Mammary microvascular endothelial cell (primary cell): ENCODE measurements at places on chromosomes 3 and 15. TPM values are rescaled to one million over a fixed set of nuclear protein-coding genes. Genes with fewer than 3 reads are reported as not detected.

The OR5K2 gene
- total RNA-seq: not detected in 2 replicates

The PARP3 gene
- total RNA-seq: 15.4 and 31.0 TPM in 2 replicates

The ROBO1 gene
- 2.6 and 4.1 TPM in 2 replicates for total RNA-seq

The ISLR2 gene
- total RNA-seq: 0.13 TPM in 1 of 2 replicates, not detected in the other

The SPINT1 gene
- total RNA-seq: 1.3 and 2.2 TPM in 2 replicates

The IQCF5 gene
- total RNA-seq: not detected in 2 replicates

The GNB5 gene
- 34.3 and 37.2 TPM in 2 replicates for total RNA-seq

The LSMEM2 gene
- total RNA-seq: not detected in 2 replicates

The FEZF2 gene
- total RNA-seq: not detected in 2 replicates

The FBXL22 gene
- total RNA-seq: not detected in 2 replicates

The DNAH1 gene
- 1.00 and 1.3 TPM in 2 replicates for total RNA-seq

The FBXO40 gene
- not detected in 2 replicates for total RNA-seq

The PCLAF gene
- total RNA-seq: 42.4 and 50.4 TPM in 2 replicates

The TBC1D2B gene
- 24.8 and 24.9 TPM in 2 replicates for total RNA-seq

The CDCP1 gene
- 1.1 and 1.6 TPM in 2 replicates for total RNA-seq

The GRK7 gene
- total RNA-seq: not detected in 2 replicates

The CNTN3 gene
- total RNA-seq: not detected in 2 replicates

The GRAMD1C gene
- total RNA-seq: 18.3 and 20.1 TPM in 2 replicates

The FBXL2 gene
- 17.6 and 18.1 TPM in 2 replicates for total RNA-seq

The LRRIQ4 gene
- not detected in 2 replicates for total RNA-seq
